ENCODE measurements at places on chromosomes 16 and 17.
A peak's percentile ranks its signal among the peaks of the same experiment; 100 is the strongest.

GRCh38 chr17:80265205-80266068 lies 4.8 kb downstream of the RNF213 start:
- peak; percentile 43 for DNase-seq

- DNase-seq = no peak
These were observed 31.7 kb downstream of the CRISPLD2 start for GRCh38 chr16:84851192-84852127.

- no peak for DNase-seq
These were observed 38.5 kb downstream of the IGF2BP1 start for GRCh38 chr17:49035470-49036269.

DNA sequence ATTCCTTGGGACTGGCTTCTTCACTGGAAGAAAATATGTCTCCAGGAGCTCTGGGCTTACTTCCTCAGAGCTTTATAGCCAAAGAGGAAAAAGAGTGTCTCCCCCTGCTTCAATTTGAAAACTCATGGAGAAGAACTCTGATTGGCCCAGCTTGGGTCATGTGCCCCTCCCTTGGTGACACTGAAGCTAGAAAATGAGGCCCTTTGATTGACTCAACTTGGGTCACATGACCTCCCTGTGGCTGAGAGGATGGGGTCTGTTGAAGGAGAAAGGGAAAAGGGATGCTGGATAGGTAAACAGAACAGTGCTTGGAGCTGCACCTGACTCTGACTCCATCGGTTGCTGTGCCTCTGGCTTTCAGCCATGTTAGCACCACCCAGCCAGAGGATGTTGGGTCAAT lies 70.6 kb upstream of the KSR1 start:
- no peak for DNase-seq

DNA sequence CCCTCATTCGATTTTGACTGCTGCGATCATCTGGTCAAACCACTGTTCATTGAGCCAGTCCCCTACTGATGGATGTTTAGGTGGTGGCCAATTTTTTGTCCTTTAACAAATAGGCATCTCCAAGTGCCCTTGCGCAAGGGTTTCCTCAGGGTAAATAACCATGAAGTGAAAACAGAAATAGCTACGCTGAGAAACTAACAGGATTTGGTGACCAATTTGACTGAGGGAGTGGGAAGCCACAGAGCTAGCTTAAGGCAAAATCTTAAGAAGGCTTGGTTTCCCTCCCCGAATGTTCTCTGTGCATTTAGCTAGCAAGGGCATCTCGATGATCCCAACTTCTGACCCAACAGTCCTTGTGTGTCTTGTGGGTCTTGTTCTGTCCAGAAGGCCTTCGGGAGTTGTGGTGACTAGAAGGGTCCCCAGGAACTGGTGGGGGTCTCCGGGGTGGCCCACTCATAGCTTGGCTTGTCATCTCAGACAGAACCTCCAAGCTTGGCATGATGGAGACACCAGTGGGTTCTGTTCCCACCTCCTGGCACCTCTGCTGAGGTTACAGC lies 117.2 kb downstream of the SOCS1 start:
- DNase-seq = no peak

GRCh38 chr16:65574326-65574966 lies 452.6 kb upstream of the CDH11 start:
- no peak for DNase-seq

DNA sequence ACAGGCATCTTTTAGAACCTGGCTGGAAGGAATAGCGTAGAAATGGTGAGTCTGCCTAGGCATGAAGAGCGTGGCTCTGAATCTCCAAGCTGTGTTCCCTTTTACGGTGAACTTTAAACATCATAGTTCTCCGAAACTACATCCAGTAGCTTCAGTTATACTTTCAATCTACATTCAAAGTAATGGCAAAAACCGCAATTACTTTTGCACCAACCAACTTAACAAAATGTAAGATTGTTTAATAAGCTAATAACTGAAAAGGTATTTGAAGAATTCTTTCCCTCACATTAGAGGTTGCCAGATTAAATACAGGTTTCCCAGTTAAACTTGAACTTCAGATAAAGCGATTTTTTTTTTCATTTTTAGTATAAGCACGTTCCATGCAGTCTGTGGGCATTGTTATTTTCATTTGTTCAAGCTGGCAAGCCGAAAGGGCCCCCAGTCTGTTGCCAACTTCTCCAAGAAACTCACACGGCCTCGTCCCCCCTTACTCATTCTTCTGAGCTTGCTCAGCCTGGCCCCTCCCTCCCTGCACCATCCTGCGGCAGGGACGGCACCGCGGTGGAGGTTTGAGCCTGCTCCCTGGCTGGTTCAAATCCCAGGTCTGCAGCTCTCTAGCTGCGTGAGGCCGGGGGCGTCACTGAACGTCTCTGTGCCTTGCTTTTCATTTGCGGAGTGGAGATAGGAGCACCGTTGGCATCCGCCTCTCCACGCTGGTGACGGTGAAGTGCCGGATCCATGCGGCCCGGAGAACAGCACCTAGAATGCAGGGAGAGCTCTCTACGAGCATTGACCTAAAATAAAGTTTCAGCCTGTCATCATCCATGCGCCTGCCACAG lies 3.5 kb upstream of the MTHFSD start:
- DNase-seq = no peak

Measured in effector CD4-positive, alpha-beta T cell (primary cell).